ENCODE measurements at places on chromosomes 11 and 22.

GRCh38 chr11:110428956-110429730, 605 bp upstream of the FDX1 start:
- no peak for DNase-seq

- no peak for DNase-seq
Measured at GRCh38 chr11:75994616-75995015, 179.6 kb downstream of the UVRAG start.

- DNase-seq: no peak
Measured at GRCh38 chr11:6545917-6546605, 49.0 kb downstream of the DNHD1 start.

DNA sequence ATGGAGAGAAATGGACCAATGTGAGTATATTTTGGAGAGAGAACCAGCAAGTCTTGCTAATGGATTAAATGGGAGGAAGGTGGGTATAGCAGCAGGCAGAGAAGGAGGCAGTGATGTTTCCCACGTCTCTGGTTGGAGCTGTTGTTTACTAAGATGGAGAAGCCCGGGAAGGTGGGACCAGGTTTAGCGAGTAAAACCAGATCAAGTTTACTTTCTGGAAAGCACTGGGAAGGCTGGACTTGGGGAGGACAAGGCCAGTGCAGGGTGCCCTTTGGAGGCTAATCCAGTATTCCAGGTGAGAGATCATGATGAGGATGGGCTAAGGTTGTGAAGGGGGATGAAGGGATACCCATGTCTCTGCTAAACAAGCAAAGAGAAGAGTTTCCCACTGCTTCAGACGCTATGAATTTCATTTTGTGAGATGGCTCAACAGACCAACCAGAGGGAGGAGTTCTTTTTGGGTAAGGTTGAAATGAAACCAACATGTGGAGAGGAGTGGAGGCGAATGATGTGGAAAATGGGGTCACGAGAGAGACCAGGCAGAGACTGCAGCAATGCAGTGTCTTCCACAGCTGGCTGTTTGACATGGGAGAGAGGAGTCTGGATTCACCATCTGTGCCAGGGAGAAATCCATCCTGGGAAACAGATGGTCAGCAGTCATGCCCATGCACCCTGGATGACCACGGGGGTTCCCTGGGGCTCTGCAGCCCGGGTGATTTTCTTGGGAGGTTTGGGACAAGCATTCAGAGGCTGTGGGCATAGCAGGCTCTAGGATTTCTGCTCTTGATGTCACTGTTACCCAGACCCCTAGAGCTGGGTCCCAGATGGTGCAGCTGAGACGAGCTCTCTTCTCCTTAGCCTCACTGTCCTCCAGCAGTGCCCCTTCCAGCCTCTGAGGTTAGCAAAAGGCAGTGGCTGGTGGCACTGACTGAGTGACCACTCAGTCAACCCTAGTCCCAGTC, 24.9 kb downstream of the COMMD9 start:
- no peak for DNase-seq

DNA sequence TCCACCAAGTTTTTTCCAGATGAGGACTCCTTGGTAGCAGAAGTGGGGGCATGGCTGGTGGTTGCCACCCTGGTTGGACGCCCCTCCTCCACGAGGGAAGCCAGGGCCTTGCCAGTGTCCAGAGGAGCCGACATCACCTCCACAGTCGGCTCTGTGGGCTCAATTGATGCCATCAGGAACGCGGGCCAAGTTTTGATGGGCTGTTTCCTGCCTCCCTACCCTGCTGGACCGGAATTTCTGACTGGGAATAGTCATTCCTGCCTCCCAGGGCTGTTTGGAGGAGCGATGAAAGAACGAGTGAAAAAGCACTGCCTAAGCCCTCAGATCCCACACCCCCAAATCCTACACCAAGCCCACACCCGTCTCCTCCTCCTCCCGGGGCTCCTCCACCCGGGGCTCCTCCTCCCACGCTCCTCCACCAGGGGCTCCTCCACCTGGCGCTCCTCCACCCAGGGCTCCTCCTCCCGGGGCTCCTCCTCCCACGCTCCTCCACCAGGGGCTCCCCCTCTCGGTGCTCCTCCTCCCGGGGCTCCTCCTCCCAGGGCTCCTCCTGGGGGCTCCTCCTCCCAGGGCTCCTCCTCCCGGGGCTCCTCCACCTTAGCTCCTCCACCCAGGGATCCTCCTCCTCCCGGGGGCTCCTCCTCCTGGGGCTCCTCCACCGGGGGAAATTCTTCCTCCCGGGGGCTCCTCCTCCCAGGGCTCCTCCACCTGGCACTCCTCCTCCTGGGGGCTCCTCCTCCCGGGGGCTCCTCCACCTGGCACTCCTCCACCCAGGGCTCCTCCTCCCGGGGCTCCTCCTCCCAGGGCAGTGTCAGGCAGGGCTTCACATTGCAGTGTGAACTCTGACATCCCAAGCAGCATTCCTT, 10.0 kb upstream of the PRR5 start:
- DNase-seq: no peak

DNA sequence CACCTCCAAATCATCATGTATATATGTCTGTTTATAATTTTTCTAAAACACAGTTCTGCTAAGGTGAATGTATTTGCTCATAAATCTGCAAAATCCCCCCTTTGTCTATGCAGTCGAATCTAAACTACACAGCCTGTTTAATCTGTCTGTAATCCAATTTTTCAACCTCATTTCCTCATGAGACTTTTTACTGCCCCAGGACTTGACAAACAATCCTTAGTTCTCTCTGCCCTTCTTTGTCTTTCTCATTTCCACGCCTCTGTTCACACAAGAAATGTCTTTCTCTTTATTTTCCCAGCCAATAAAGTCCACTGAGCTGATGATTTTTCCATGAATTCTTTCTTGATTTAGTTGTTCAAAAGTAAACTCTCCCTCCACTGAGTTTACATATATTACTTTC, 1154.3 kb downstream of the FAM181B start:
- DNase-seq: no peak
